ENCODE measurements at places on chromosomes 4 and X.

DNA sequence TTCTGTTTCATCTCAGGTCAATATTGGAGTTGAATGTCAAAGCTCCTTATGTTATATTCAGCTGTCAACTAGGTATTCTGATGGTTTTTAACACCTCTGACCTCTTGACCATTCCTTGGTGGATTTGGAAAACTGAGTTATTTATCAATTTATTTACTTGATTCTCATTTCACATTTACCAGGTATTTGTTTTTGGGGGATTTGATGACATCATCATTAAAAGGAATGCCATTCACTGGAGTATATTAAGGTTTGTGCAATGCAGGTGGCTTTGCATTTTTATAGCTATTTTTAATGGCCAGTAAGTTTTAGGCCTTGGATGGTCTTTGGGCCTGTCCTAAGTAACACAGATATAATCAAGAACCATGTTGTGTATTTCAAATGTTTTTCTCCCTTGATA is 67.2 kb downstream of the TSPAN7 start:
- DNase-seq: no peak

DNA sequence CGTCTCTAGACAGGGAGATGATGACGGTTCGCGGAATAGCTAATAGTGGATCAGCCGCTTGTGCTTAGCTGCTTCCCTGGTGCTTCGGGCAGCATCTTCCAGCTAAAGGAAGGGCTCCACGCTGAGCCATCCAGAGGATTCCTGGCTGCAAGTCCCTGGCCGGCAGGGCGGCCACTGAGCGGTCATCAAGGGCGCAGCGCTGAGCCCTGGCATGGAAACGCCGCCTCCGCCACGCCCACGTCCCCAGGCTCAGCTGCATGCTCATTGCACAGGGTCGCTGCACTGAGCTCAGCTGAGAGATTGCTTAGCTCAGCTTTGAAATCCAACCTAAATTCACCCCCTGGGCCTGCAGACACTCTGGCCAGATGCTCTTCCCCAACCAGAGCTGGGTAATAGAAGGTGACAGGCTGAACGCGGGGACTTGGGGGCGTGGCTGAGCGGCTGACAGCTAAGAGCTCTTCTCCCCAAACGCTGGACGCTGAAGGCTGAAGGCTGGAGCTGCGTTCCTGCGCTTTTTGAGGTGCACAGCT is 118.2 kb upstream of the KIT start:
- no peak for DNase-seq

DNA sequence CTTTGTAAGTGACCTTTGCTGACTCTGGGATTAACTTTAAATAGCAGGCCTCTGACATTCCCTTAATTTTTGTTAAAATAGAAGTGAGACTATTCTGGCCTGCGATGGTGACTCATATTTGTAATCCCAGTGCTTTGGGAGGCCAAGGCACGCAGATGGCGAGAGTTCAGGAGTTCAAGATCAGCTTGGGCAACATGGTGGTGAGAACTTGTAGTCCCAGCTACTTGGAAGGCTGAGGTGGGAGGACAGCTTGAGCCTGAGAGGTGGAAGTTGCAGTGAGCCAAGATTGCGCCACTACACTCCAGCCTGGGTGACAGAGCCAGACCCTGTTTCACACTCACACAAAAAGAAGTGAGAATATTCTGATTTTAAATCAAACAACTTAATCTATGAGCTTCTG is 27.3 kb downstream of the ZNF330 start:
- DNase-seq: no peak

DNA sequence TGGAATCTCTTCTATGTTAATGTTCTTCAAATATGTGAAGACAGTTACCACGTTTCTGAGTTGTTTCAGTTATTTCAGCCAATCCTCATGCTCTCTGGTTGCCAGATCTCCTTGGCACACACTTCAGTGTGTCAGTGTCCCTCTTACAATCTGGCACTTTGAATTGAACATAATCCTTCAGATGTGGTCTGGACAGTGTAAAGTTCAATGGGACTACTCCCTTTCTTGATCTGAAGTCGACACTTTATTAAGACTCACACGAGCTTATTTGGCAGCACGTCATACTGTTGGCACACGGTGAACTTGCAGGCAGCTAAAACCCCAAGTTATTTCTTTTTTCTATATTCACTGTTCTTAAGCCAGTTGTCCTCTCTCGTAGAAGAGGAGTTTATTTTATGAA is 28.2 kb downstream of the ARSJ start:
- DNase-seq: no peak

- DNase-seq: no peak
Measured at GRCh38 chr4:81519856-81520255, 48.1 kb upstream of the RASGEF1B start.

- no peak for DNase-seq
Measured at GRCh38 chr4:2218436-2218835, 23.5 kb downstream of the HAUS3 start.

DNA sequence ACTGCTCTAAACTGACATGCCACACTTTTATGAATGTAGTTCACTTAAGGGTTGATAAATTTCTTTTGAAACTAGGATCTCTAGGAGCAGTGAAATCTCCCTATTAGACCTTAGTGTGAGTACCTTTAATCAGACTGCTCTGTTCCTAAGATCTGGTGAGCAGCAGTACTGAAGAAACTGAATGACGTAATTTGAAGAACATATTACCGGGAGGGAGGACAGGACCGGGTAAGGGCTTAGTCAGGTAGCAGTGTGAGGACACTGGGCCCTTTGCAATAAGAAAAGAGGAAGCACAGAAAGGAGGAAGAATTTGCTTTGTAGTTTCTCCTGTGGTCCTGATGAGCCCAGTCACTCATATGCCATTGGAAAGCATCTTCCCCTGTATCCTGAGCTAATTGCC is 255.2 kb downstream of the THOC2 start:
- no peak for DNase-seq

DNA sequence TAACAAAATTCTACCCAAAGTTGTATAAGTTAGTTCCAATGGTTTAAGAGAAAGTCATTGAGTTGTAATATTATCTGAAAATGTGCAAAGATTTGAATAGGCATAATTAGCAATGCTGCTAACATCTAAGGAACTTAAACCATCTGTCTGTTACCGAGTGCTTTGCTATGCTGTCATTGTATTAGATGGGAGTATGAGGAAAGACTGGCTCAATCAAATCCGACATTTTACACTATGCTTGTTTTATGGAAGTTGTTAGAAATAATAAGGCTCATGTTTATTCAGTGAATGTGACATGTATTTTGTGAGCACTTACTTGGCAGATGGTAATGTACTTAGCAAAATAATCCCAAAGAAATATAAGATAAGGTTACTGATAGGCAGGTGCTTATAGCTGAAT is 1715.1 kb downstream of the PCDH7 start:
- DNase-seq: no peak
